ENCODE measurements at places on chromosomes 3 and 15. TPM values are rescaled to one million over a fixed set of nuclear protein-coding genes. Genes with fewer than 3 reads are reported as not detected.
A peak's percentile ranks its signal among the peaks of the same experiment; 100 is the strongest.

DNA sequence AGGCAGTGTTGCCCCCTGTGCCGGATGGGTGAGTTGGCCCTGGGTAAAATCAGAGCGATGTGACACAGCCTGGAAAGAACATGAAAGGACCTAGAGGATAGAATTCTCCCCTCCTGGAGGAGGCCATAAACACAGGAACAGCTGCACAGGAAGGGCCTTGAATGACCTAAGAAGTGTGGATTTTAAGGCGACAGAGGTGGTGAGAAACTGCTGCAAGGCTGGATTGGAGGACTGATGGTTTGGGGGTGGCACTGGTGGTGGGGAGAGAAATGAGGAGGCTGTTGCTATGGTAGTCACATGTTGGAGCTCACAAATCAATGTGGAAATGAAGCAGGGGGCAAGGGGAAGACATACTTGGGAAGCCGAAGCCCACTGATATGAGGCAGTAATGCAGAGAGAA is 13.8 kb downstream of the XIRP1 start:
- no peak for DNase-seq

- DNase-seq = peak; percentile 44
Measured at GRCh38 chr3:45253316-45253715, 27.2 kb upstream of the TMEM158 start.

DNA sequence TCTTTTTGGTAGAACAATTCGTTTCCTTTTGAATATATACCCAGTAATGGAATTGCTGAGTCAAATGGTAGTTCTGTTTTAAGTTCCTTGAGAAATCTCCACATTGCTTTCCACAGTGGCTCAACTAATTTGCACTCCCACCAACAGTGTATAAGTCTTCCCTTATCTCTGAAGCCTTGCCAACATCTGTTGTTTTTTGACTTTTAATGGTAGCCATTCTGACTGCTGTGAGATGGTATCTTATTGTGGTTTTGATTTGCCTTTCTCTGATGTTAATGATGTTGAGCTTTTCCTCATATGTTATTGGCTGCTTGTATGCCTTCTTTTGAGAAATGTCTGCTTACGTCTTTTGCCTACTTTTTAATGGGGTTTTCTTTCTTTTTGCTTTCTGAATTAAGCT is 270.6 kb upstream of the MEIS2 start:
- no peak for DNase-seq

- DNase-seq = no peak
Measured at GRCh38 chr3:52319921-52320595, 3.9 kb downstream of the DNAH1 start.

- DNase-seq = no peak
Measured at GRCh38 chr3:48727511-48727910, 10.5 kb upstream of the IP6K2 start.

GRCh38 chr15:39884351-39884750 is 35.7 kb downstream of the GPR176 start:
- DNase-seq = no peak

DNA sequence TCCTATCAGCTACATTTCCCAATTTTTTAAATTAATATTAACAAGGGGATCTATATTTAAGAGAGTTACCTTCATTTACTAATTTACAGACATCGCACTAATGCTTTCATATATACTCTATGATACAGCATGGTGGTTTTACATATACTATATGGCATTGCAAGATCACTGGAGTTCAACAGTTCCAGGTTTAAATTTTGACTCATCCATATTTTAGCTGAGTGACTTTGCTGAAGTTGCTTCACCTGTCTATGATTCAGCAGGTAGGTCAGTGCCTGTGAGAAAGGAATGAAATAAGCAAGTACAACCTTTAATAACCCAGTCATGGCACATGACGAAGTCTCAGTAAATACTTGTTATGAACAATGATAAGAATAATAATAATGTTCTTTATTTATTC is 211.1 kb downstream of the P3H2 start:
- DNase-seq = no peak

- no peak for DNase-seq
Measured at GRCh38 chr3:188319569-188319968, 165.6 kb downstream of the LPP start.

DNA sequence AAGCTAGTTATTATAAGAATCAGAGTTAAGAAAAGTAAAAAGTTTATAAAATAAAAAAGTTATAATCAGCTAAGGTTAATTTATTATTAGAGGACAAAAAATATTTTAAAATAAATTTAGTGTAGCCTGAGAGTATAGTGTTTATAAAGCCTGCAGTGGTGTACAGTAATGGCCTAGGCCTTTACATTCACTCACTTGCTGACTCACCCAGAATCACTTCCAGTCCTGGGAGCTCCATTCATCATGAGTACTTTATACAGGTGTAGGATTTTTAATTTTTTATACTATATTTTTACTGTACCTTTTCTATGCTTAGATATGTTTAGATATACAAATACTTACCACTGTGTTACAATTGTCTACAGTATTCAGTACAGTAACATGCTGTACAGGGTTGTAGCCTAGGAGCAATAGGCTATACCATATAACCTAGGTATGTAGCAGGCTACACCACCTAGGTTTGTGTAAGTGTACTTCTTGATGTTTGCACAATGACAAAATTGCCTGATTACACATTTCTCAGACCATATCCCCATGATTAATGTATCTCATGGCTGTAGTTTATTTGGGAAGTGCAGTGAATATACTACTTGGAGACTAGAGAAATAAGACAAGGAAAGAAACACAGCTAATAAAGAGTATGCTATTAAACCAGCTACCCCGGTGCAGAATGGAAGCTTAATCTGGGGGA is 101.9 kb upstream of the GALNT15 start:
- no peak for DNase-seq

GRCh38 chr3:41357271-41357670 is 158.0 kb downstream of the CTNNB1 start:
- DNase-seq = no peak

DNA sequence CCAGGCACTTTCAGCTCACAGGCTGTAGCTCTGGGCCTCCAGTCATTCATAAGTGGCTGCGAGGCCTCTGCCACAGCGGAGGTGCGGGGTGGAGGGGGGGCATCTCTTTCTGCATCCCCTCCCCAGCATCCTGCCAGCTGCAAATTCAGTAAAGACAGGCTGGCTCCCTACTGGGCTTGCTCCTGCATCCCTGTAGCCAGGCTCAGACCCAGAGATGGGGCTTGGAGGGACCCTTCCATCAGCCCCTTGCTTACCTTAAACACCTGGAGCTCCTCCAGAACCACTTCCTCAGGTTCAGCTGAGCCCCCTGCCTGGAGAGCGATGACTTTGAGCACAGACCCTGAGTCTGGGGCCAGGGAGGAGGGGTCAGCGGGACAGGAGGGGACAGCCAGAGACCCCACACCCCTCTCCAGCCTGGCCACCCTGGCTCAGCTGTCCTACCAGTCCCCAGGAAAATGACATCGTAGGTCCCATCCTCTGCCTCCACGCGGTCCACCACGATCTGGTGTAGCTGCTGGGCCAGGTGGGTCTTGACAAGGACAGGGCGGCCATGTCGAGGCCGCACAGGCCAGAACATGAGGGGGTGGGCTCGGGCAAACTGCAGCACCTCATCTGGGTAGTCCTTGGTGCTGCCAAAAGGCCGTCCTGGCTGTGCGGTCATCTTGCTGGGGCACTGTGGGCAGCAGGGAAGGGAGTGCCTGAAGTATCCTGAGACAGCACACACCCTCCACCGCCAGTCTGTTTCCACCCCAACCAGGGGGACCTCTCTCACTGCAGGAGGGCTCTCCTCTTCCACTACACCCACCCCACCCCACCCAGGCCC is 5.3 kb downstream of the SEMA3G start:
- no peak for DNase-seq

DNA sequence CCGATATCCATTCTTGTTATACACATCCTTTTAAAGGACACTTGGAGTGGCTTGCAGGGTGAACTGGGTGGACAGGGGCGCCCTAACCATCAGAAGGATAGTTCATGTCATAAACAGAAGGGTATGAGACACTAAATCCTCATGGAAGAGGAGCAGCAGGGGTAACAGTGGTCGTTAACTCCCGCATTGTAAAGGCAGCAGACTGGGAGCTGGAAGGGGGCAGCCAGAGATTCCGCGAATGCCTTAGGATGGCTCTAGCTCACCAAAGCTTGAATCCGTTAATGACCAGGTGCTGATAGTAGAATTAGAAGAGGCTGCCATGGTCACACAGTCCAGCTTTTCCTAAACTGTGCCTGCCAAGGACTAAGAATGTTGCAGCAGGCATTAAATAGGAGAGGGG is 85.2 kb upstream of the ANKRD34C start:
- DNase-seq = no peak

The SCN11A gene
- polyA plus RNA-seq = 1.0 TPM

The XCR1 gene
- 0.96 TPM for polyA plus RNA-seq

The KLHL6 gene
- polyA plus RNA-seq = 2.6 TPM

The CEP63 gene
- polyA plus RNA-seq = 29.8 TPM

The PLA2G4F gene
- 3.1 TPM for polyA plus RNA-seq

The ACKR4 gene
- 1.8 TPM for polyA plus RNA-seq

The RASL12 gene
- polyA plus RNA-seq = 106 TPM

Data from left lung (tissue), 14 donors.